ENCODE measurements at places on chromosomes 3 and 15. TPM values are rescaled to one million over a fixed set of nuclear protein-coding genes. Genes with fewer than 3 reads are reported as not detected.

Gene TBC1D23
- total RNA-seq = 139 TPM

Gene PROS1
- 20.1 TPM for total RNA-seq

Gene SH2D7
- not detected for total RNA-seq

Gene MYZAP
- total RNA-seq = 1.6 TPM

Gene RAD51
- 11.0 TPM for total RNA-seq

All from uterine smooth muscle cell (primary cell).